ENCODE measurements at places on chromosomes 12 and 14.

DNA sequence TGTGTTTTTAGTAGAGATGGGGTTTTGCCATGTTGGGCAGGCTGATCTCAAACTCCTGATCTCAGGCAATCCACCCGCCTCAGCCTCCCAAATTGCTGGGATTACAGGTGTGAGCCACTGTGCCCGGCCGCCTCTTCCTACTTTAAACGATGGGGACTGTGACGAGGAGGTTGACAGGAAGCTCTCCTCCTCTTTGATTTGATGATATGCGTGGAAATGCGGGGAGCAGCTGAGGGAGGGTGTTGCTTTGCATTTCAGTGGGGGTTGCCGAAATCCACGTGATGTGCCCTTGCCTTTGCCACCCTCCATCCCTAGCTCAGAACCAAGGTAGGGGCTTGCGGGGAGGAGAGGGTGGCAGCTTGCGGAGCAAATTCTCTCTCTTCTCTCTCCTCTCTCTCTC is 189.6 kb downstream of the AACS start:
- no peak for DNase-seq

DNA sequence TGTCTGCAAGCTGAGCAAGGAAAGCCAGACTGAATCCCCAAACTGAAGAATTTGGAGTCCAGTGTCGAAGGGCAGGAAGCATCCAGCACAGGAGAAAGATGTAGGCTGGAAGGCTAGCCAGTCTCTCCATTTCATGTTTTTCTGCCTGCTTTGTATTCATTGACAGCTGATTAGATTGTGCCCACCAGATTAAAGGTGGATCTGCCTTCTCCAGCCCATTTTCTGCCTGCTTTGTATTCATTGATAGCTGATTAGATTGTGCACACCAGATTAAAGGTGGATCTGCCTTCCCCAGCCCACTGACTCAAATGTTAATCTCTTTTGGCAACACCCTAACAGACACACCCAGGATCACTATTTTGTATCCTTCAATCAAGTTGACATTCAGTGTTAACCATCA is 85.3 kb downstream of the PLBD1 start:
- DNase-seq = no peak

DNA sequence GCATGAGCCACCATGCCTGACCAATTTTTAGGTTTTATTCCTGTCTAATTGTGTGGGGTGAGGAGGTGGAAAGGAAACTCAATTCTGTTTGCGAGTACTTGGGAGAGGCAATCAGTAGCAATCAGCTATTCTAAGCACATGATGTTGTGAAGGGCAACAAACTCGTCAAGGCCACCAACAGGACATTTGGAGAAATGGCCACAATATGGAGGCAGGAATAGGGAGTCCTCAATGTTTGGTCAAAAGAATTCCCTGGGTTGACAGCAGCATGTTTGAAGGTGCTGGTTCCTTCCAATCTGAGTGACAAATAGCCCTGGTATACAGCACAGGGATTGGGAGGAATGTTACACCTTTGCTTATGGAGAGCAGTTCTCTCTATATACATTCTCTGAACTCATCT is 32.7 kb upstream of the USP44 start:
- DNase-seq = no peak

DNA sequence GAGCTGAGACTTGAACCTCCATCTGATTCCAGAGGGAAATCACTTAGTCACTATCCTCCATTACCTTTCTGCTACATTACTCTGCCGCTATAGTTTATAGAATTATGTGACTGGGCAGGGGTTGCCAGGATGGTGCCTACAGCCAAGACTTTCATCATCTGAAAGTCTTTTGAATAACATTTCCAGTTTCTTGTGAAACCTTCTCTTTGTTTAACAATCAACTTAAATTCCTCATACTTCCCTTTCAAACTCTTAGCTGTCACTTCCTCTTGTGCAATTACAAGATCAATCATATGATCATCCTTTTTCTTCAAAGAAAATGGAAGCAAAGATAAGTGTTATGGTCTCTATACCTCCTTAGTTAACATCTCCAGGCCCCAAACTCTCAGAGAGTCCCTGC is 25.4 kb upstream of the PELI2 start:
- DNase-seq = no peak

GRCh38 chr12:38771871-38772270 is 133.5 kb downstream of the CPNE8 start:
- no peak for DNase-seq

GRCh38 chr14:31440280-31440679 is 17.0 kb downstream of the DTD2 start:
- no peak for DNase-seq

DNA sequence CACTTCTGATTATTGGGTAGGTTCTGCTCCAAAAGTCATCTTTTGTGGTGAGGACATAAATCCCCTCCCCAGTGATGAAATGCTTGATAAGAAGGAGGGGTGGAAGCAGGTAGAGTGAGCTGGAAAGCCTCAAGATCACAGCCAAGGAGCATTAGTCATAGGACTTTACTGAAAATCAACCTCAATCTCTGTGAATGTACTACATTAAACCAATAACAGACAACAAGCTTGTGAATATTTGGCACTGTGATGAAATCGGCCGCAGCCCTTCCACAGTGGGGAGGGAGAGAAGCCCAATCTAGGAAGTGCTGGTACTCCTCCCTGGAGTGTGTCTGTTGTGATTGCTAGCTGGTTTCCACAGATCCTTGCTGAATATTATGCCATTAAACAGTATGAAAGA is 41.2 kb upstream of the PTCSC3 start:
- no peak for DNase-seq

DNA sequence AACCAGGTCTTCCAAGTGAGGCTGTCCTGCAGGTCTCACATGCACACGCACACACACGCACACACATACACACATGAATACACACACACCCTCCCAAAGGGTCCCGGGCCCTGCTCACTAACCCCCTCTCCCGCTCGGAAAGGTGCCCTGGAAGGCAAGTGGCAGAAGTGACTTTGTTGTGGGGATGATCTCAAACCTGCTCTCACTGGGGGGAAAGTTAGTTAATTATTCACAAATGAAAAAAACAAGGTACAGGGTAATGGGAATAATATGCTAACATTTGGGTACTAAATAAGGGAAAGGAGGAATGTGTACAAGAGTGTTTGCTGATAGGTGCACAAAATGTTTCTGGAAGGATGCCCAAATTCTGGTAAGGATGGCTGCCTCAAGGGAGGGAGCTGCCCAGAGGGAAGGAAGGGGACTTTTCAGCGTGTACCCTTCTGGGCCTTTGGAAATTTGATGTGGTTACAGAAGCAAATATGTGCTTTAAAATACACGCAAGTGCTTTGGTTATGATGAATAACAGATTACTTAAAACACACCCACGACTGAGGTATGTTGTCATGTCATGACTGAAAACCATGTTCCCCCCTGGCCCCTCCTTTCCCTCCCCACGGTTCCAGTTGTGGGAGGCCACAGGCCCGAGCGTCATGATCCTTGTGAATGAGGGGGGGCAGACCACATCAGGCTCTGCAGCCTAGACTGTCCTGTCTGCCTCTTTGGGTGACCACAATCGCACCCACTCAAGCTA is 43.3 kb upstream of the PLEKHG6 start:
- no peak for DNase-seq

GRCh38 chr12:64610079-64610659 is at the start of gene RASSF3:
TSS of gene RASSF3 (plus strand) at chr12:64610495. CDS start at chr12:64610633, 138 bp downstream.
- peak; percentile 54 for DNase-seq

DNA sequence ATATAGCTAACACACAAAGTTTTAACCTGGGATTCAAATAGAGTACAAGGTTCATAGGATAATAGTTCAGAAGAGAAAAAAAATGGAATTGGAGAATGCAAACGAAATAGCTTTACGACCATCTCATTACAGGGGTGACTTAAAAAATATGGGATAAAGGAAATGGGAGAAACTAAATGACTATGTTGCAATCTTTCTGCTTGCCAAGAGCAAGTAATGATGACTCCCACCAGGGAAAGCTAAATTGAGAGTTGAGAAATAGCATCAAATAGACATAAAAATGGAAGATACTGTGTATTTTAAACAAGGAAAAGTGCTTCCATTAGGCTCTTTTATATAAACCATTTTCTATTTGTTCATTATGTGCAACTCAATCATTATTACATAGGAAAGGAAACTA is 155.7 kb upstream of the ATXN7L3B start:
- DNase-seq = no peak

GRCh38 chr12:5730962-5731361 is 214.1 kb downstream of the ANO2 start:
- DNase-seq = no peak

- DNase-seq = no peak
These were observed at the start of gene NXPH4 for GRCh38 chr12:57216014-57216911. TSS of gene NXPH4 (plus strand) at chr12:57216794. CDS start at chr12:57216970, 176 bp downstream.

GRCh38 chr12:3455312-3455711 is 35.7 kb upstream of the PRMT8 start:
- DNase-seq = no peak

GRCh38 chr14:68794130-68794850 is 1.4 kb upstream of the ZFP36L1 start:
- DNase-seq = peak; percentile 59

DNA sequence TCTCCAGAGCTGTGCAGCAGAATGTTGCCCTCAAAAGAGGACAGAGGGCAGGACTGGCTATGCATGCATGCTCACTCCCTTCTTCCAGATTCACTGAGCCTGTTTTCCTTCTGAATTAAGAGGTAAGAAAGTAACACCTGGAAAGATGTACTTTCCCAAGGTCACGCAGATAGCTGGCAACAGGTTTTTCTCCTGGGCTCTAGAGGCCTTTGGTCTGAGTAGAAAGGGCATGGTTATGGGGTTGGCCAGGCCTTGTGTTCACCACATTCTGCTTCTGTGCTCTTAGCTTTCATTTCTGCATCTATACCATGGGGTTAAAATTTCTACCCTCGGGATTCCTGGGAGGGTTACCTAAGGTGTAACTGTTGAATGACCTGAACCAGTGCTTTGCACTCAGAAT is 57.5 kb downstream of the RASSF3 start:
- DNase-seq = no peak

GRCh38 chr12:105485921-105486320 is 155.4 kb downstream of the C12orf75 start:
- DNase-seq = no peak

GRCh38 chr14:32142341-32142740 is 59.5 kb upstream of the RNU6-7 start:
- no peak for DNase-seq

- no peak for DNase-seq
These were observed 176.6 kb downstream of the FOXN3 start for GRCh38 chr14:89240414-89240813.

- no peak for DNase-seq
These were observed 19.9 kb upstream of the CD27 start for GRCh38 chr12:6424866-6425265.

DNA sequence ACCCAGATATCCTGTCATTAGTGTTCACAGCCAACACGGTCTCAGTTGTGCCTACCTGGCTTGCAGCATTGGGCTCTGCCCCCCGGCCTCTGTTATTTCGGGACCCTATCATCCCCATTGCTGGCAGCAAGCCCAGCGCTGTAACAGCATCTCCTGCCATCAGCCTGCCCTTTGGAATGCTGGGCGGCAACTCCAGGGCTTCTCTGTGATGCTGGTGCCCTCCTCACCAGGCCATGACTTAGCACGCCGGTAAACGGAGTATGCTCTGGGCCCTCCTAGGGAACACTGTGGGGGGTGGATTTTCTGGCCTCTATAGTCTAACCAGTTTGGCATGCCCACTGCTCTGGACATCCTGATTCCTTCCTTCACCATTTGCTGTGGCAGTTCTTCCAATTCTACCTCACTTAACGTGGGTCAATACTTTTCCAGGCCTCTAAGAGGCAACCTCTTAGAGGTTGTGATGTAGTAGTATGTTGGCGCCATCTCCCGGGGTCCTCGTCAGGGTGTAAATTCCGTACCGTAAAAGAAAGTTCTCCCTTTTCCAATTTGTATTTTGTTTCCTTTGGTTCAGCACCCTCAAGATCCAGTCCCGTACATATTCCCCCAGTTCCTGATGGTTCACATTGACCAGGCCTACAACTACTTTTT is 80.0 kb downstream of the SINHCAF start:
- no peak for DNase-seq

DNA sequence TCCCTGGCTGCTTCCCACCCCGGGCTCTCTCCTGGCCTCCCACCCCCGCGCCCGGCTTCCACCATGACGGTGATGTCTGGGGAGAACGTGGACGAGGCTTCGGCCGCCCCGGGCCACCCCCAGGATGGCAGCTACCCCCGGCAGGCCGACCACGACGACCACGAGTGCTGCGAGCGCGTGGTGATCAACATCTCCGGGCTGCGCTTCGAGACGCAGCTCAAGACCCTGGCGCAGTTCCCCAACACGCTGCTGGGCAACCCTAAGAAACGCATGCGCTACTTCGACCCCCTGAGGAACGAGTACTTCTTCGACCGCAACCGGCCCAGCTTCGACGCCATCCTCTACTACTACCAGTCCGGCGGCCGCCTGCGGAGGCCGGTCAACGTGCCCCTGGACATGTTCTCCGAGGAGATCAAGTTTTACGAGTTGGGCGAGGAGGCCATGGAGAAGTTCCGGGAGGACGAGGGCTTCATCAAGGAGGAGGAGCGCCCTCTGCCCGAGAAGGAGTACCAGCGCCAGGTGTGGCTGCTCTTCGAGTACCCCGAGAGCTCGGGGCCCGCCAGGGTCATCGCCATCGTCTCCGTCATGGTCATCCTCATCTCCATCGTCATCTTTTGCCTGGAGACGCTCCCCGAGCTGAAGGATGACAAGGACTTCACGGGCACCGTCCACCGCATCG is 1.8 kb downstream of the KCNA1 start:
- peak; percentile 61 for DNase-seq

- no peak for DNase-seq
These were observed 14.6 kb downstream of the ATXN7L3B start for GRCh38 chr12:74552201-74552600.

DNA sequence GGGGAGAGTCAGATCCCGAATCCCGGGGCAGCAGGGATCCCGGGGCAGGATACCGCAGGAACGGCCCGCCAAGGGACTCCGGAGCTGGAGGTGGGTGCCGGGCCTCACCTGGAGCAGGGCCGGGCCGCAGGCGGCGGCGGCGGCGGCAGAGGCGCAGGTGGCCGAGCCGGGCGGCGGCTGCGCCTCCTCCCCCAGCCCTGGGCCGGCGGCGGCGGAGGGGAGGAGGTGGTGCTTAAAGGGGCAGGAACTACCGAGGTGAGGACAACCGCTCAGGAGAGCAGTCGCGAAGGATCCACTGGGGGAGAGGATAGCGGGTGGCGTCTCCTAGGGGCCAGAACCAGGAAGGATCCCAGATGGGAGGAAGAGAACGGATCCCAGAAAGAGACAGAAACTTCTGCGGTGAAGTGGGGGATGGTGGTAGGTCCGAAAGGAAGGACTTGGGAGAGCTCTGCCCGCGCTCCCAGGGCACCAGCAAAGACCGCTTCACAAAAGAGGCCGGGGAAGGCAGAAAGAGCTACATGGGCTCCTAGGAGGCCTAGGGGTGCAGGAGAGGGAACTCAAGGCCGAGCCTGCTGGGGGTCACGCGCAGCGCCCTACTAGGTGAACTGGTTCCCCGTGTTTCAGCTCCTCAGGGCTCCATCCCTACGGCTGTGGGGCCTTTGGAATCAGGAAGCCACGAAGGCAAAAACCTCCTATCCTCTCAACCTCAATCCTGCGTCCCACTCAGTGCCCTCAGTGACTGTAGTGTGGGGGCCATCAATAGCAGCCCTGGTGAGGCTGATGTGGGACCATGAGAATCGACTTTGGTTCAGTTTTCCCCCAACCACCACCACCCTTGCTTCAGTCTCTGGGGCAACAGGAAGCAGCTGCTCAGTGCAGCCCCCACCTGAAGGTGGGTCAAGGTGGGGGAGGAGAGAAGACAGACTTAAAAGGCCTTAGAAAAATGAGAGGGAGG is 5.0 kb upstream of the BAZ2A start:
- peak; percentile 89 for DNase-seq

- DNase-seq = no peak
These were observed 16.4 kb upstream of the RNASE4 start for GRCh38 chr14:20667957-20668356.

GRCh38 chr12:121766290-121767039 is 27.0 kb downstream of the RHOF start:
- DNase-seq = no peak

Measured in cerebellar cortex (tissue), 1 donor.